ENCODE measurements at places on chromosomes 5 and 9.
A peak's percentile ranks its signal among the peaks of the same experiment; 100 is the strongest.

GRCh38 chr5:95471942-95472341 is 80.8 kb downstream of the FAM81B start:
- DNase-seq = no peak

DNA sequence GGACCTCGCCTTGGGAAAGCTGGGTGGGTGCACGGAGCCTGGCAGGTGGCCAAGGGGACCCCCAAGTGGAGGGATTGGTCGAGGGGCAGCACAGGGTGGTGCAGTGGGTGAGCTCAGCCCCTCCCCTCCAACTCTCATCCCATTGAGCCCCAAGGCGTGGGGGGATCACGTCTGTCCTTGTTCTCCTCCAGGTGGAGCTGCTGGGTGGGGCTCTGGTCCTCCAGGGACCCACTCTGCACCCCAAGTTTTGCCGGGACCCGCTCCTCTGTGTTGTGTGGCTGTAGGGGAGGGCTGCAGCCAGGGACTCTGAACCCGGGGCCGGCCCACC is 3.6 kb upstream of the FUT7 start:
- no peak for DNase-seq

GRCh38 chr5:145072889-145073288 is 762.3 kb downstream of the PRELID2 start:
- DNase-seq = no peak

DNA sequence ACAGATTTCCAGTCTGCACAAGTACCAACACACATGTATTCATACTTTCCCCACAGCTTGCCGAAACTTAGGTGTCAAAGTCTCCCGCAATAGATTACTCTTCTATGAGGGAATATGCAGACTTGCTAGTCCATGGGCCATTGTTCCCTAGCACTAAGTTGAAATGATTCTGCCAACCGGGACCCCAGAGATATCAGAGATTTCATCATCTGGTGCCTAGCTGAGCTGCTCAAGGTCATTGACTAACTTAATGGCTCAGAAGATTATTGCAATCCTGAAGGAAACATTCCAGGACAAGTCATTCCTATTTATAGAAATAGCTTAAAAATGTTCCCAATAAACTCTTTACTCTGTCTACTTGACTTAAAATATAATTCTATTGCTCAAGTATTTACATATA is 202.6 kb downstream of the PIK3R1 start:
- no peak for DNase-seq

GRCh38 chr5:31751610-31752009 is 112.7 kb downstream of the PDZD2 start:
- no peak for DNase-seq

DNA sequence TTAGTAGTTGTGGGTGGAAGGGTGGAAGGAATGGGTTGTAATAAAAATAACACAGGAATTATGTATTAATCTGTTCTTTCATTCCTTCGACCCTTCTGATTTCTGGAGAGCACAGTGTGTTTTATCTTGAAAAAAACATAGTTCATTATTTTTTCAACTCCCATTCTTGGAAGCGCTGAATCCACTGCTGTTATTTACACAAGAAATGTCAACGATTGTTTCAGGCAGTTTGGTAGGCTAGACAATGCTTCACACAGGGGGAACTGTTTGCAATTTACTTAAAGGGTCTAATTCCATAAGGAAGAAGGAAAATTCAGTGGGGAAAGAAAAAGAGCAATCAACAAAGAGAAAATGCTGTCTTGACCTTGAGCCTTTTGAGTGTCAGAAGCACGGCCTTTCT is 142.9 kb downstream of the TLE1 start:
- no peak for DNase-seq

DNA sequence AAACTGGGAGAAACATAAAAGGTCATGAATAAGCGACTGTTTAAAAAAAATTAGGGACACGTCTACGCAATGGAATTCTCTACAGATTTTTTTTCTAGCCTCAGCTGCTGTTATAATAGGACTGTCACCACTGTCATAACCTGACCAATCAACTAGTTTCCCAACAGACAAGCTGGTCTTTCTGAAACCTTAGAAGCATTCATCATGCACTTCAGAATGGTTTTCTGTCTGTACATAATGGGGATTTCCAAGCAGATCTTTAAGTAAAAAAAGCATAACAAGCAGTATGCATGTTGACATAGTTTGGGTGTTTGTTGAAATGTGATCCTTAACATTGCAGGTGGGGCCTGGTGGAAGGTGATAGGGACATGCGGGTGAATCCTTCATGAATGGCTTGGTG is 58.3 kb upstream of the SEMA6A start:
- DNase-seq = no peak

GRCh38 chr9:89649039-89649691 is 44.4 kb downstream of the GADD45G start:
- no peak for DNase-seq

GRCh38 chr9:76605321-76605900 is 146.4 kb downstream of the GCNT1 start:
- DNase-seq = no peak

DNA sequence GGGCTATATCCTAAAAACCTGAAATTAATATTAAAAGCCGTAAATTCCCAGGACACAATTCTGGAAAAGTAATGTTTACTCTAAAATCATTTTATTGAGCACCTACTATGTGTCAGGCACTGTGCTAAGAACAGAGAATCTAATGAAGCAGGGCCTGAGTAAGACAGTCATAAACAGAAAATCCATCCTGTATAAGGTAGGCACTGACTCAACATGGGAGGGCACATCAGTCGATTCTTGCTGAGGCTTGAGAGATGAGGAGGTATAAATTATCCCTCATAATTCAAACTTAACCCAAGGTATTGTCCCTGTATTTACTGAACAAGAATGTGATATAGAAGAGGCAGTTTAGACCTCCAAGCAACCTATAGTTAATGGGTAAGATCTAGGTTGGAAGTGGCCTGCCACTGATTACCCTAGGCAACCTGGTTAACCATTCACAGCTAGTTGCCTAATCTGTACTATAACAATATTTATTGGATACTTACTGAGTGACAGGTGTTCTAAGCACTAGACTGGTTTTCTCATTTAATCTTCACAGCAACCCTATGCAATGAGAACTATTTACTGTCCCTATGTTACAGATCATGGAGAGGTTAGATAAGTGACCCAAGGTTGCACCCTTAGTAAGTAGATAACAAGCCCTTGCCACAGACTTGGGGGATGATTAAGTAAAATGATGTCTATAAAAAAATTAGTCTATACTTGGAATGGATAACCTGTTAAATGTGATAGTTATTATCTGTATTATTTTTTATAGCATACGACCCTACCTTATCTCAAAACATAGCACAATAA is 317.7 kb downstream of the PDE4D start:
- no peak for DNase-seq

GRCh38 chr9:37026931-37027581 is 7.0 kb downstream of the PAX5 start:
- peak; percentile 51 for DNase-seq

DNA sequence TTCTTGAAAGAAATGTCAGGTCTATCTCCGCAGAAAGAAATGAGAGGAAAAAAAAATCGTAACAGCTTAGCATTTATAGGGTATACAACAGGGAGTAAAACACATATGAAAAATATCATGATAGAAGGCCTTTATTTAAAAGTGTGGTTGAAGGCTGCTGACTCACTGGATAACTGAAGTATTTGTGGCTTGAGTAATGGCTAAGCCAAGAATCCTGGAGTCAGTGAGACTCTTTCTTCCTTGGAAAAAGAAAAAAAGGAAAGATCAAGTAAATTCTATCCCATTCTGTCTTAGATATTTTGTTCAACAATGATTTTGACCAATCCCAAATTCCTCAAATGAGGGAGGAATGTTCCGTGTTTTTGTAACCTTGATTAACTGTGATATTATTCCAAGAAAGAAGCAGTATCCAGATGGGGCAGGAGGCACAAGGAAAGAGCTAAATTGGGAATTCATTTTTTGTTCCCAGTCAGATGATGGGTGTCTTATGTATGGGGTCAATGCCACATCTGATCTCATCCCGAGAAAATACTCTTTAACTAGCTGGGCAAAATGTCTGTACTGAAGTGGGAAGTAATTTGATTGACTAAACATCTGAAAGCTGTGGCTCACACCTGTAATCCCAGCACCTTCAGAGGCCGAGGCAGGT is 64.3 kb upstream of the MYO10 start:
- no peak for DNase-seq

DNA sequence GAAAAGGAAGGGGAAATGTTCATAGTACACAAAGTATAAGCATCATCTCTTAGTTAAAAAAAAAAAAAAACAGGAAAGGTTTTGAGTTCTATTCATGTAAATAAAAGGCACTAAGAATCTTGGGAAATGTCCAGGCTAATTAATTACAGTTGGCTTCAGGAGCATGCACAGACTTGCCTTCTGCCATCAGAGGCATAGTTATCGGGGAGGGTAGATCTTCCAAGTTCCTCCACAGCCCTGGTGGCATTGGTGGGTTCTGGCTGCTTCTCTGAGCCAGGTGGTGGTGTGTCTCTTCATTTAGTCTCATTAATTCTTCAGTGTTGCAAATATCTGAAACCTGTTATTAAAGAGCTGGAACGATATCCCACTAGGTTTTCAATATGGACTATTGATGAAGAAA is 85.2 kb downstream of the TMEM252 start:
- no peak for DNase-seq

DNA sequence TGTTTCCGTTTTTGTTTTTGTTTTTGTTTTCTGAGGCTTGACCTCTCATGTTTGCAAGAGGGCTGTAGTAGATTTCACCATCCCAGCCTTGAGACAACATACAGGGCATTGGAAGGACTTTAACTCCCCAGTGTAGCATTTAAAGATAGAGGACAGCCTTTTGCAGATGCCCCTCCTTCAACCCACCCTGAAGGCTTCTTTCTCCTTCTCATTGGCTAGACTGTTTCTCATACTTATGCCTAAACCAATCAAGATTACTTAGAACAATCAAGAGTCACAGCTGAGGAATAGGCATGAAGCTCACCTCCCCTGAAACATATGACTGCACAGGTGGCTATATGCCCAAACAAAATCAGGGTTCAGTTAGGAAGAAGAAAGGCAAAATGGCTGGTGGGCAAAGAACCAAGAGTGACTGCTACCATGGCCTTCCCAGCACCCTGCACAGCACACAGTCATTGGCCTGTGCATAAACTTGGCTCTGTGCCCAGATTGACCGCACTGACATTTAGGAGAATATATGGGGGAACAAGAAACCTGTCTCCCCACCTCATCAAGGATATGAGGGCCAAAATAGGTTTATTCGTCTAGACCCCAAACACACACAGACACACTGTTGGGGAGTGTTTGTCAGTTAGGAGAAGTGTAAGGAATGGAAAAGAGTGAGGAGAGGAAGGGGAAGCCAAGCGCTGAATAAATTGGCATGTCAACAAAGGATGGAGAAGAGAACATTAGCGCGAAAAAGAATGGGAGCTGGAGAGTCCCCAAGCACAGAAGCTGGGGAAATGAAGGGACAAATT is 137.3 kb upstream of the RANBP3L start:
- DNase-seq = no peak

- DNase-seq = no peak
Measured at GRCh38 chr5:146586752-146587151, 70.8 kb upstream of the GPR151 start.

DNA sequence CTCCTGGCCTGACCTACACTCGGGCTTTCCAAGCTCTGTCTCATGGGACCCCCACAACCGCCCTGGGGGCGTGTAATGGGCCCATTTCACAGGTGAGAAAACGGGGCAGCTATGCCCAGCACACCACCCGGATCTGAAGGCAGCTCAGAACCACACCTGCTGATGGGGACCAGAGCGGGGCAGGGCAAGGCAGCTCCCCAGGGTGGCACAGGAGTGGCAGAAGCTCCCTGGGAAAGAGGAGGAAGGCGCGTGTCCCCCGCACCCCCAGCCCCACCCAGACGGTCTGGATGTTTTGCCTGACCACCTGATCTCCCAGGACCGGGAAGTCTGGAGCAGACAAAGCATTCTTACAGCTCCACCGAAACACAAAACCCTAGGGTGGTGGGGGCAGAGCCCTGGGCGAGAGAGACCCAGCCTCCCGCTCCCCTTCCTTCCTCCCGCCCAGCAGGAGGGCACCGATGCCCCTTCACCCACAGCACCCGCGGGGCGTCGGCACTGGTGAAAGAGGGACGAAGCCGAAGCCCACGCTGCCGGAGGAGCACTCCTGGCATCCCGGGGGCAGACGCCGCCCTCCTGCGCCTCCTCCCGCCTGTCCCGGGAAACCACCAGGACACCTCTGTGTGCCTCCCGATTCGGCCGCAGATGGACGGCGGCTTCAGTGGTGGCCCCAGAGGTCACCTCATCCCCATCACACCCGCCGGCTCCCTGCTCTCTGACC is 14.5 kb downstream of the NOTCH1 start:
- DNase-seq = no peak

Data from H9 (cell line).